ENCODE measurements at places on chromosomes 5 and 9. TPM values are rescaled to one million over a fixed set of nuclear protein-coding genes. Genes with fewer than 3 reads are reported as not detected.

The FST gene
- polyA plus RNA-seq: 0.85 TPM

The PSMB7 gene
- polyA plus RNA-seq: 204 TPM

DNA sequence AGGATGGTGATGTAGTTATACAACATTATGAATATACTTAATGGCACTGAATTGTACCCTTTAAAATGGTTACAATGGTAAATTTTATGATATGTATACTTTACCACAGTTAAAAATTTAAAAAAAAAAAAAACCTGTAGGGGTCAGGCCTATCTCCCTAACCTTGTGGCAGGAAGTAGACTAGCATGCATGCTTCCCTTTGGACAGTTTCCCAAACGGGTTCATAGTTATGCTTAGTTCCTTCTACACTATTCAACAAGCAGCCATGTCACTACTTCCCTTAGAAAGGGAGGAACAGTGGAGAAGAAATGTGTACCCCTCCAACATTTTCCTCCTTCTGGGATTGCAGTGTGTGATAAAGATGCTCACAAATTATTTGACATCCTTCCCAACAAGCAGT, 32.5 kb downstream of the IDNK start:
- no peak for DNase-seq

GRCh38 chr5:167271511-167271910, 1019.9 kb upstream of the WWC1 start:
- no peak for DNase-seq

The ZFP2 gene
- polyA plus RNA-seq: 6.6 TPM

GRCh38 chr5:56565283-56565615, 250.1 kb upstream of the MAP3K1 start:
- DNase-seq: no peak

DNA sequence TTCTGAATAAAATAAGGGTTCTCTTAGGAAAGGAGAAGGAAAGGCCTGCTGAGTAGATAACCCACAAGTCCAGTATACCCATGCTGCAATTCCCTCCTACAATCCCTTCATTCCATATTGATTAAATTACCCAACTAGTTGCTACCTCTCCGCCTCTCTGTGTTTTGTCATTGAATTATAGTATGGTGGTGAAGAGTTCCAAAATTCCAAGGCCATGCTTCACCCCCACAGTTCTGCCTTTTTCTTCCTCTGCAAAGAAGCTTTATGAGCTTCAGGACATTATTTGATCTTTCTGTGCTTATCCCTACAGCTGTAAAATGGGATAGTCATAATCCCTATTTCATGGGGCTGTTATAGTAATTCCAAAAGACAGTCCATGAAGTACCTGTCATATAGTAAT, 215.6 kb downstream of the ACTL7B start:
- no peak for DNase-seq

The AUH gene
- polyA plus RNA-seq: 34.2 TPM

The ELP1 gene
- polyA plus RNA-seq: 44.6 TPM

The FGFR4 gene
- 226 TPM for polyA plus RNA-seq

DNA sequence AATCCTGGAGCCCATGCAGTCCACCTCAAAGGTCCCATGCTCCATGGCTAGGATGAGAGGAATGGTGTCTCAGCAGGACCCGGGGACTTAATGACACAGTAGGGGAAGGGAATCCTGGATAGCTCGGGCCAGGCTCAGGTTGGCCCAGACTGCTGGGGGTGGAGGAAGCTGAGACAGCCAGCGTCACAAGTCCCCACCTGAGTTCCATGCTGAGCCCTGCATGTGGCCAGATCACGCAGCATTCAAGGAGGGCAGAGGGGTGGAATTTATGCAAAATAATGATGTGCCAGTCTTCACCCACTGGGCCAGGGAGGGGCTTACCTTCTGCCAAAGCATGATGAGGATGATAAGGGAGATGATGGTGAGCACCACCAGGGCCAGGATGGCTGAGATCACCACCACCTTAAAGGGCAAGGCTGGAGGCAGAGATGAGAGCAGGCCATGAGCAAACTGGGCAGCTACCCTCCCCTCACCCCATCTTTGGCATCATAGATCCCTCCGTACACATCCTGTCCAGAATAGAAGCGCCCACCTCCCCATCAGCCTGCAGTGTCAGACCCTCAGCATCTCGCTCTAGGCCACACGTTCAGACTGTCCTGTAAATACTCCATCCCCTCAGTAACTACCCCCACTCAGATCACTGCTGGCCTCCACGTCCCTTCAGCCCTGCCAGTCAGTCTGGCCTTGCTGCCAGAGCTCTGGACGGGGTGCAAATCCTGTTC, 29.3 kb downstream of the PDGFRB start:
- no peak for DNase-seq

DNA sequence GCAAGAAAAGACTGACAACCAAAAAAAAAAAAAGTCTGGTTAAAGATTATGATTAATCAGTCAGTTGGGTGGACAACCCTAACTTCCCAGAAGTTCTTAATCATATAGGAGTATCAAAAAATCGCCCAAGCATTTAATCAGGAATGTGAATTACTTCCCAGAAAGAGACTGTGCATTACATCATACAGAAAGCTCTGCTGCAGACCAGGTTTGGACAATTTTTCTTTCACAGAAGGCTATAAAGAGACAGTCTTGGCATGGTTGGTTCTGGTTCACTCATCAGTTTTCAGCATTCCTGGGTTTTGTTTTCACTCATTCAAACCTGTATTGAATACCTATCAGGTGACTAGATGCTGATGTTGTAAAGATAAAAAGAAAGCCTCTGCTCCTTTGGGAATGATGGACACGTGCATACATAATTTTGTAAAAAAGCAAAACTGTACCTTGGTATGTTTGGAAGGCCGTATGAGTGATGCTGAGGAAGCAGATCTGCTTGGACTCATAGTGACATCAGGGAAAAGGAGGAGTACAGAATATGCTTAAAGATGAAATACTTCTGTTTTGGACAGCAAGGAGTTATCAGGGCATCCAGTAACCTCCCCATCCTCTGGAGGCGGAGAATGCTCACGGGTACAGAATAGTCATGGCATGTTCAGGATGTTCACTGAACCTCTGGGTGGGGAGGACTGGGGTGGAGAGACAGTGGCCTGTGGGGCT, 178.4 kb downstream of the GNA14 start:
- no peak for DNase-seq

DNA sequence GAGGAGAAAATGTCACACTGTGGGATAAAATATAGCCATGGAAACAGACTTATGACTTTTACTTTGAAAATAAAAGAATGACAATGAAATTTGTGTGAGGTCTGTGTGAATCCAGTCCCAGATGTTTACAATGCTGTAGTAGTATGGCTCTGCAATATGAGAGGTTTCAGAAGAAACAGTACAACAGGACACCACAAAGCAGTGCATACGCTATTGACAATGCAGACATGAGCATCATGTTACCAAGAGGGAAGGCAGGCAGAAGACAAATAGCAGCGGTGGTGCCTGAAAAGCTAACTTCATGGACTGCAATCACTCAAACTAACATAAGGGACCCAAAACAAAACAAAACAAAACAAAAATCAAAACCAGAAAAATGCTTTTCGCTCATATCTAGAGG, 1.8 kb downstream of the FGF10 start:
- DNase-seq: no peak

- no peak for DNase-seq
These were observed 210.9 kb downstream of the FRMD3 start for GRCh38 chr9:83327323-83327722.

DNA sequence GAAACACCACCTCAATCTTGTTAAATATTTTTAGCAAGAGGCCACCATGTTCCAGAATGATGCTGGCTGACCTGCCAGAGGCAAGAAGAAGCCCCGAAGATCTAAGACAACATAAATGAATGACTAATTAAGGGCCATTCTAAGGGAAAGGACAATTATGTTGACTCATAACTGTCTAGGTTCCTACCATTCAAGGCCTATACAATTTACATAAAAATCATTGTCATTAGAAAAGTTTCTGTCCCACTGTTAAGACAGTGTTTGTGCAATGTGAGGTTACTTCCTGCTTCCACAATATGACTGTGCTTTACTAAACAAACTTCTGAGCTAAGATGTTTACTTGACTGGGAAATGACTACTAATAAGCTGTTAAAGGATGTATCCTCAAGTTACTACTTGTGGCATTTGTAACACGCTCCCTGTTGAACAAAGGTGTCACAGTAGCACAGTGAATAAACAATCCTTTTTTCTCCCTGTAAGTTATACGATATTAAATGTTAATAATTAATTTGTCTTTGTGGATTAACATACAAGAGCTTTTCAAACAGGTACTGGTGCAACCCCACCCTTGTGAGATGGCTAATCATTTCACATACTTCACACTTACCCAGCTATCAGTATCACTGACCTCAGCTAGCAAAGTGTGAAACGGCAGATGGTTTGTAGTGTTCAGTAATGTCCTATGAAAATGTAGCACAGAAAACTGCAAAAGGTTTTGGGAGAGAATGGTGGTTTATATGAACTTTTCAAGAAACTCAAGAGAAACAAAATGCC, 195.8 kb downstream of the EFNA5 start:
- no peak for DNase-seq

DNA sequence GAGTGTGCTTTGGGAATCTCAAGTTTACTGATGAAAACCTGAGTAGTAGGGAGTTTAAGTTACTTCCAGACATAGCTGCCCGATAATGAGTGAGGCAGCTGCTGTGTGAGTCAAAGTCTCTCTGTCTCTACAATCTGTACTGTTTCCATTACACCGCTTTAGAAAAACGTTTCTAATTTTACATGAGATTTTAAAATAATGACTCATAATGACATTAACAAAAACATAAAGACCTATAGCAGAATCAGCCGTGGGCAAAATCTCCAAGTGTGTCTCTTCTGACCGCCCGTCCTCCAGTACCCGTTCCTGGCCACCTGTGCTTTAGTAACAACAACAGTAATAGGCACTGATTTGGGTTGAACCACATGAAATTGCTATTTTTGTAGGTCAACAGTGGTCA, 69.6 kb upstream of the PRRC1 start:
- no peak for DNase-seq

- no peak for DNase-seq
These were observed 405.9 kb upstream of the DAP start for GRCh38 chr5:11166923-11167322.
